ENCODE measurements at places on chromosomes 2 and 18.

- no peak for DNase-seq
Measured at GRCh38 chr18:3147935-3148554, 71.7 kb downstream of the MYOM1 start.

- no peak for DNase-seq
Measured at GRCh38 chr2:233486357-233486756, 80.2 kb downstream of the USP40 start.

DNA sequence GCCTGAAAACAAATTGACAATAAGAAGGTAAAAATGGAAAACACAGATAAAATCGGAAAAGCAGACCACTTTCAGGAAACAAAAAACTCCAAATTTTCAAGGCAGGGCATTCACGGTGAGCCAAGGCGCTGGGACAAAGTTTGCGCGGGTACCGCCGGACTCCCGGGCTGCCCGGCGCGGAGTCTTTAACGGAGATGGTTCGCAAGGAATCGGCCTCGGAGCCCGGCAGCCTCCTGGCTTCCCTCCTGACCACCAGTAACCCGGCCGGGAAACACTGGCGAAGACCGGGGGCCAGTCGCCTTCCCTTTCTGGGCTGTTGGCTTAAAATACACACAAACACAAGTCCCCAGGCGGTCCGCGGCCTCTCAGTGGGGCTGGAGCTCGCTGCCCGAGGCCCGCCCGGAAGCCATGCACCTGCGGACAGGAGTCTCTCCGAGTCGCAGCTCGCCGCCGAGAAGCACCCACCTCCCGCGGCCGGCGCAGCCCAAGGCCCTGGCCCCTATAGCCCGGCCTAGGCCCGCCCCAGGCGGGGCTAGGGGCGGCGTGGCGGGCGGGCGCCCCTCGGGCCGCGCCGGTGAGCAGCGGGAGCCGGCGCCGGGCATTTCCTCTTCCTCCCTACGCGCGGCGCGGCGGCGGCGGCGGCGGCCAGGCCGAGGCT lies 622 bp upstream of the KCMF1 start:
- peak; percentile 54 for DNase-seq

DNA sequence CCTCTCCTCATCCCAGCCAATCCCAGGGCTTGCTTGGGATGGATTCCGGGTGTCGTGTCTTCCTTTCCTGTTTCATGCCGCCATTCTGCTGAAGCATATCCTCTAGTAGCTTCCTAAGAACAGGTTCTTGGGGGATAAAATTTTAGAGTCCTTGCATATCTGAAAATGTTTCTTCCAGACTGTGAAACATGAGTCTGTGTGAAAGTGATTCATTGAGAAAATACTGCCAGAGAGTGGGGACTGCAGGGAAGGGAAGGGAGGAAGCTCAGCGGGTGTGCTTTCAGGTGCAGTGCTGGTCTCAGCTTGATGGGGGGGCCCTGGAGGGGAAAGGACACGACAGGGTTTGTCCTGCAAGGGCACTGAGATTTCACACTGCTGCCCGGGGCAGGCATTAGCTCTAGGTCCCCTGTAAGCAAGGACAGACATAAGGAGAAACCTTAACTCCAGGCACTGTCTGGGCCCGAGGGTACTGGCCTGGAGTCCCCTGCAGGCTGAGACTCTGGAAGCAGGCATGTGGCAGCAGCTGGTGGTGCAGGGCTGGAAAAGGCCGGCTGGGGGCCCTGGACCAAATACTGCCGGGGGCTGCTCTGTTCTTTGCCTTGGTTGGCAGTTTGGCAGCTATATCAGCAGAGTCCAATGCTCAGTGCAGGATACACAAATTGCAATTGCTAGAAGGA lies 97.6 kb upstream of the HS6ST1 start:
- no peak for DNase-seq

DNA sequence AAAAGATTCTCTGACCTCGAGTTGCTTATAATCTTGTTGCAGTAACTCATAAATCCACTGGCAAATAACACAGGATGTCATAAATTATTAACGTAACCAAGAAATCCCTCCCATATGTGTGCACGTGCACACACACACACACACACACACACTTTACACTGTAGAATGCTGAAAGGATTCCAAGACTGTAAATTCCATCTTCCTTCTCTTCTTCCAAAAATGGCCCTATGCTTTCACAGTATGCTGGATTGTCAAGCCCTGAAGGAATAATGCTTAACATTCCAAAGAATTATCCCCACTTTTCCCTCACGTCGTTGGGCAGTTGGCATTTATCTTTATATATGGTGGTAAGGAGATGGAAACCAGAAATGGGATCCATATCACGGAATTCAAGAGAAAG lies 117.5 kb upstream of the CRIM1 start:
- no peak for DNase-seq

GRCh38 chr2:221571551-221572218 lies 419 bp downstream of the EPHA4 start:
- peak; percentile 24 for DNase-seq

DNA sequence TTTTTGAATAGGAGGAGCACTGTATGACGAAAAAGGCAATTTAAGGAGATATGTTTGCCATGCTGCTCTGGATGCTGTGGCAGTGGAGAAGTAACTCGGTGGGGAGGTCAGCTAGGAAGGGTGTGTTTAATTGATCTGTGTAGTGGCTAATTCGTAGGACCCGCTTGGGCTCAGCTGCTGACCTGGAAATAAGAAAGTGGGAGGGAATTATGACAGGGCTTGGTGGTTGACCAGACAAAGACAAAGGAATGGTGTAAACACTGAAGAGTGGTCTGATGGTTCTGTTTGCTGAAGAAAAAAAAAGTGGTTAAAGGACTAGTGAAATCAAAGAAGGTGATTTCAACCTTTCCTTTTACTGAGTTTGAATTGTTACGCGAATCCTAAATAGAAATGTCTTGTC lies 146.0 kb downstream of the MAP4K4 start:
- no peak for DNase-seq

GRCh38 chr2:57890464-57890863 lies 156.1 kb upstream of the VRK2 start:
- no peak for DNase-seq

GRCh38 chr2:121790276-121790956 lies 35.0 kb downstream of the TSN start:
- DNase-seq: no peak

Measured in activated CD8-positive, alpha-beta memory T cell treated with anti-CD3 and anti-CD28 coated beads, Interleukin-2, amount 50 U/mL, for 4 hours (primary cell).